Neural progenitor cell (in vitro differentiated cells): ENCODE measurements at places on chromosomes 3 and 15. TPM values are rescaled to one million over a fixed set of nuclear protein-coding genes. Genes with fewer than 3 reads are reported as not detected.
A peak's percentile ranks its signal among the peaks of the same experiment; 100 is the strongest.

- H3K36me3 ChIP-seq = no peaks in the 10 kb centered on the region
- no peak overlapping the region for H3K27ac ChIP-seq
- H3K4me3 ChIP-seq = no peak overlapping the region
- H3K4me1 ChIP-seq = peaks cover 6% of the 10 kb centered on the region
- H3K27me3 ChIP-seq = peaks cover 5% of the 10 kb centered on the region
- no peak for DNase-seq
Measured at GRCh38 chr3:18512007-18512406, 86.9 kb upstream of the SATB1 start.

- H3K27me3 ChIP-seq = no peaks in the 10 kb centered on the region
- no peak for DNase-seq
- no peak overlapping the region for H3K27ac ChIP-seq
- peaks cover 4% of the 10 kb centered on the region for H3K4me1 ChIP-seq
- peak overlapping the region; percentile 43 for H3K4me3 ChIP-seq
- no peaks in the 10 kb centered on the region for H3K36me3 ChIP-seq
Measured at GRCh38 chr3:169811631-169812331, 889 bp upstream of the LRRIQ4 start.

DNA sequence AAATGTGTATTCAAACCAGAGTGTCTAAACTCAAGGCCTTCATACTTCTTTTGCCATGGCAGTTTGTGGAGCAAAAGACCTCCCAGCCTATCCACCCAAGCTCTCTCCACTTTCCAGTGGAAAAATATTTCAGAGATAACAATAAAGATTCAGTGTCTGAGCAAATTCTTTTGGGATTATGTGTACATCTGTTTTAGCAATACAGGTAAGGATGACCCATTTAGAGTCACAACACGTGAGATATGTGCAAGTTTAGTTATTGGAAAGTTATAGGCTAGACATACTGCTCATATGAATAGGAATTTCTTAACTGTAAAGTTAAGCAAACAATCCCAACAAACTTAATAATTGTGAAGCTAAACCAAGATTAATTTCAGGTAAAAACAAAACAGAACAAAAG, 174.5 kb upstream of the LRIG1 start:
- H3K4me1 ChIP-seq = no peaks in the 10 kb centered on the region
- no peak overlapping the region for H3K27ac ChIP-seq
- H3K4me3 ChIP-seq = no peak overlapping the region
- H3K27me3 ChIP-seq = no peaks in the 10 kb centered on the region

DNA sequence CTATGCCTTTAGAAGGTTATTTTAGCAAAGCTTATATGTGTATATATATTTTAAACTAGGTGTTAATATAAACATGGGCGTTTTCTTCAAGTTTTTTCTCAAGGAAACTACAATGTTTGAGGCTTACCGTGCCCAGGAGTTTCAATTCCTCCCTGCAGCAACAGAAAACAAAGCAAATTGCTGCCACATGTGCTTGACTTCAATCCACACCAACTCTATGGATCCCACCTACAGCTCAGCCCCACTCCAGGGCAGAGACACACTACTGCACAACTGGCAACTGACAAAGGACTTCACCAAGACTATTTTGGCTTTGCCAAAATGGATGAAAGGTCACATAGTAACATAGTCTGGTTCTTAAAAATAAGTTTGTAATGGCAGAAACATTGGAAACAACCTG, 346.6 kb downstream of the ERC2 start:
- no peak overlapping the region for H3K4me3 ChIP-seq
- no peak for DNase-seq
- H3K36me3 ChIP-seq = no peaks in the 10 kb centered on the region
- H3K4me1 ChIP-seq = peaks cover 26% of the 10 kb centered on the region
- H3K27ac ChIP-seq = no peak overlapping the region

DNA sequence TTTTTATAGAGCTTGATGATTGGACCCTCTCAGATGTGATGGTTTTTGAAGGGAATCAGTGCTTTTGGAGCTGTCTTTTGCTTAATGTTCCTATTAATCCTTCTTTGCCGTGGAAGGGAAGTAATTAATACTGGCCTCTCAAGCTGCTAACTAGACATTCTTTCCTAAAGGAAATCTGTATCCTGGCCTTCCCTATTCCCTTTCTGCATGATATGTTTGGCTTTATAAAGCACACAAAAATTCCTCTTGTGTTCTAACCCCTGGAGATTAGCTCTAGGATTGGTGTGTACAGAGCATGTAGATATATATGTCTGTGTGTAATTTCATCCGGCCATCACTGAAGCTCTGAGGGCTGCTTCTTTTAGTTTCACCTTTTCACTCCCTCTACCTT, 6.9 kb downstream of the ATXN7 start:
- H3K4me1 ChIP-seq = peaks cover 12% of the 10 kb centered on the region
- no peaks in the 10 kb centered on the region for H3K36me3 ChIP-seq
- no peak overlapping the region for H3K27ac ChIP-seq
- H3K4me3 ChIP-seq = no peak overlapping the region
- no peaks in the 10 kb centered on the region for H3K27me3 ChIP-seq
- DNase-seq = no peak

GRCh38 chr3:10253731-10254130, 5.5 kb downstream of the TATDN2 start:
- no peaks in the 10 kb centered on the region for H3K27me3 ChIP-seq
- H3K27ac ChIP-seq = no peak overlapping the region
- H3K4me1 ChIP-seq = peaks cover 14% of the 10 kb centered on the region
- DNase-seq = no peak
- H3K36me3 ChIP-seq = no peaks in the 10 kb centered on the region
- H3K4me3 ChIP-seq = no peak overlapping the region

GRCh38 chr15:80587007-80587406, 108.1 kb upstream of the ABHD17C start:
- no peaks in the 10 kb centered on the region for H3K4me1 ChIP-seq
- no peak overlapping the region for H3K27ac ChIP-seq
- no peak for DNase-seq
- H3K4me3 ChIP-seq = no peak overlapping the region
- H3K27me3 ChIP-seq = no peaks in the 10 kb centered on the region

The RBP2 gene
- total RNA-seq = not detected in 2 replicates

The PPP1R14D gene
- total RNA-seq = not detected in 2 replicates
